NCI-H187 (cell line): ENCODE measurements at places on chromosomes 5 and 9.

- no peak for DNase-seq
Measured at GRCh38 chr5:96023518-96023917, 61.9 kb upstream of the ELL2 start.

DNA sequence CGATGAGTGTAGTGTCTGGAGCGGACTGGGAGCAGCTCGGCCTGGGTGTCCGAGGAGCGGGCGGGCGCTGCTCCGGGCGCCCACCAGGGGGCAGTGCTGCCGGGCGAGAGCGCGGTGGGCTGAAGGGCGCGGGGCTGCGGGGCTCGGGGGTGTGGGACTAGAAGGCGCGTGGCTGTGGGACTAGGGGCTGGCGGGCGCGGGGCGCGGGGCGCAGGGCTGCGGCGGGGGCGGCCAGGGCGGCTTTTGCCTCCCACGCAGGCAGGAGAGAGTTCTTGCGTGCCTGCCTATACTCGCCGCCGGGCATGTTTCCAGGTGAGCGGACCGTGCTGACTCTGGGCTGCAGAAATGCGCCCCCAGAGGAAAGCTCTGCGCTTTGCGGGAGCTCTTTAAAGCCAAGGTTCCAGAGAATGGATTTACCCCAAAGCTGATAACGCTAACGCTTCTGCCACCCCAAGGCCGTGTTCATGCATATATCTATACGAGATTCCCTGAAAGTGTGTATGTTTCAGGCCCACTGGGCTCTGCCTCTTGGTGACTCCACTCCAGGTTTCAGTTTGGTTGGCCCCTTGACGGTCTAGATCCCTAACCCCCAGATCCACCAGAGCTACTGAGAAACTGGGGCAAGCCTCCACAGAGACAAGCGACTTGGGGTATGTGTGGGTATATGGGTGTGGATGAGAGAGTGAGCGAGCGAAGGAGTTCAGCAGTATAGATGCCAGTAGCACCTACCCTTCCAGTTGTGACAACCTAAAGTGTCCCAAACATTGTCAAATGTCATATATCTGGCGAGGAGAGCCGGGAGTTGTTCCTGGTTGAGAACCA, 56.2 kb downstream of the ACER2 start:
- DNase-seq = no peak

GRCh38 chr9:21871256-21871975, 69.0 kb downstream of the MTAP start:
- DNase-seq = no peak

DNA sequence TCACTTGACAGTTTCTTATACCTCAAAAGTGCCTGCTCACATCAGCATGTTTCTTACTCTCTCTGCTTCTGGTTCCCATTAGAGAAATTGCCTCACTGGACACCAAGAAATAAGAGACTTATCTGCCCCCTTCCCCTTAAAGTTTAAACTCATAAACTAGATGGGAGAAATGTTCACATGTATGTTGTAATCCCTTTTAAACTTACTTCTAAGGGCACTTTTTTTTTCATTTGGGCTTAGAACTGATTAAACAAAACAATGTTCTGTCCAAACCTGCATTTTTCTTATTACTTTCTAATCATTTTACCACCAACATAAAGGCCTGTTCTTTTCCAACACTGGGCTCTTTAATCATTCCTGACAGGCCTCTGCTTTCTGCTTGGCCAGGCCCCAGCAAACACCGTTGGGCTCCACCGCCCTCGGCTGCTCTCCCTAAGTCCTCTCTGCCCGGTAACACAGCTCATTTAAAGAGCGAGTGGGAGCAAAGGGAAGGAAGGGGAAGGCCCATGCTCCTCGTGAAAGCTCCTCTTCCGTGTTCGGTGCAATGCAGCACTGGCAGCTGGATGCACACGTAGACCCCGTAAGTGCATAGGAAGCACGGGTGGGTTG, 53.4 kb downstream of the ROR2 start:
- no peak for DNase-seq

- DNase-seq = no peak
Measured at GRCh38 chr5:18380729-18381362, 746.6 kb downstream of the TAF11L14 start.

- DNase-seq = no peak
Measured at GRCh38 chr5:66324357-66324756, 180.3 kb downstream of the SREK1 start.

- DNase-seq = peak; percentile 5
Measured at GRCh38 chr5:41843456-41844370, 26.5 kb downstream of the OXCT1 start.

- DNase-seq = no peak
Measured at GRCh38 chr5:128193665-128194390, 110.3 kb downstream of the SLC12A2 start.

GRCh38 chr5:124180299-124180874, 566.1 kb downstream of the ZNF608 start:
- DNase-seq = no peak

DNA sequence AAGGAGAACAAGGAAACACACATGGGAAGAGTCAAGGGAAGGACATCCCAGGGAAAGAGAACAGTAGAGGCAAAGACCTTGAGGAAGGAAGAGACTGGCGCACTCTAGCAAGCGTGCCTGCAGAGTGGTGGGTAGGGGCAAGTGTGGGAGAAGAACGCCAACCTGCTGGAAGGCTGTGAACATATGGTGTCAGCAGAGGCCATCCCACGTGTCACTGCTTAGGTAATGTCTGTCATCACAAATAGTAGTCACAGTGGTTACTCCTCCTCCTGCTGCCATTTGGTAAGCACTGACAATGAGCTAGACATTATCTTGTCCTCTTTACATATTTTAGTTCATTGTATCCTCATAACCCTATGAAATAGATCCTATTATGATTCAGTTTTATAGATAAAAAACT, 206.4 kb upstream of the TRIM32 start:
- no peak for DNase-seq

GRCh38 chr5:14399054-14399692, 182.4 kb upstream of the OTULINL start:
- no peak for DNase-seq

GRCh38 chr5:94469894-94470329, 148.5 kb downstream of the KIAA0825 start:
- no peak for DNase-seq

DNA sequence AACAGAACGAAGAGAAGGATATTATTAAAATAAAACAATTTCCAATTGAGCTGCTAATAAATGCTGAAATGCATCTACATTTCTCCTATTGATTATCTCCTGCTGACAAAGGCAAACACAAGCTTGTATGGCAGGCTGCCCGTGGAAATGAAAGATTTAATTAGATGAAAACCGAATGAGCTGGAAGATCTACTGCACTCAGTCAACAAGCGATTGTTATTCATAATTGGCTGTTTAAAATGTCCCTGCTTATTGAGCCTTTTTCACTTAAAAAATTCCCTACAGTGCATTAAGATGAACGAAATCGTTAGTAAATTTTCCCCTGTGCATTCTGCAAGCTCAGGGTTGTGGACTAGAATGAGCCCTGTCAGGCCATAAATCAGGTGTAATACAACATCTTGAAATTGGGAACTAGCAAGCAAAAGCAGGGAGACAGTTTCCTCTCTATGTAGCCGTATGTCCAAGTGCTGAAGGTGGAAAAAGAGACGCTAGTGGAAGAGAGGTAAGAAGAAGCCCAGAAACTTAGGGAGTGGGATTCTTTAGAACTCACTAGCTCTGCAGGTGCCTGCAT, 28.5 kb upstream of the KIF4B start:
- DNase-seq = no peak

- no peak for DNase-seq
Measured at GRCh38 chr5:157812086-157812485, 46.9 kb downstream of the CLINT1 start.

DNA sequence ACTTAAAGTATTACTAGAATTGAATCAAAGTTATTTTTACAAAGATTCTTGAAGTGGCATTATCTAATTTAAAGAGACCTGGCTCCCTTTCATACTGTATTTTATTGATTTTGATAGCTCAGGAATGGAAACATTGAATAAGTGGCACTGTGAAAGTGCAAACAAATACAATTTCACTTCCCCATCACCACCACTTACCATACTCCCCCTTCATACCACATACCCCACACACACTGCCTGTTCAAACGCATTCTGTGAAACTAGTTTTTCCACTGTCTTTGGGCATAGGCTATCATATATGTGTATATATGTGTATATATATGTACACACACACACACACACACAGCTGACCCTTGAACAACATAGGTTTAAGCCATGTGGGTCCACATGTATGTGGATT, 62.1 kb upstream of the ATG10 start:
- no peak for DNase-seq

- no peak for DNase-seq
Measured at GRCh38 chr9:8074713-8075286, 275.2 kb upstream of the DMAC1 start.

DNA sequence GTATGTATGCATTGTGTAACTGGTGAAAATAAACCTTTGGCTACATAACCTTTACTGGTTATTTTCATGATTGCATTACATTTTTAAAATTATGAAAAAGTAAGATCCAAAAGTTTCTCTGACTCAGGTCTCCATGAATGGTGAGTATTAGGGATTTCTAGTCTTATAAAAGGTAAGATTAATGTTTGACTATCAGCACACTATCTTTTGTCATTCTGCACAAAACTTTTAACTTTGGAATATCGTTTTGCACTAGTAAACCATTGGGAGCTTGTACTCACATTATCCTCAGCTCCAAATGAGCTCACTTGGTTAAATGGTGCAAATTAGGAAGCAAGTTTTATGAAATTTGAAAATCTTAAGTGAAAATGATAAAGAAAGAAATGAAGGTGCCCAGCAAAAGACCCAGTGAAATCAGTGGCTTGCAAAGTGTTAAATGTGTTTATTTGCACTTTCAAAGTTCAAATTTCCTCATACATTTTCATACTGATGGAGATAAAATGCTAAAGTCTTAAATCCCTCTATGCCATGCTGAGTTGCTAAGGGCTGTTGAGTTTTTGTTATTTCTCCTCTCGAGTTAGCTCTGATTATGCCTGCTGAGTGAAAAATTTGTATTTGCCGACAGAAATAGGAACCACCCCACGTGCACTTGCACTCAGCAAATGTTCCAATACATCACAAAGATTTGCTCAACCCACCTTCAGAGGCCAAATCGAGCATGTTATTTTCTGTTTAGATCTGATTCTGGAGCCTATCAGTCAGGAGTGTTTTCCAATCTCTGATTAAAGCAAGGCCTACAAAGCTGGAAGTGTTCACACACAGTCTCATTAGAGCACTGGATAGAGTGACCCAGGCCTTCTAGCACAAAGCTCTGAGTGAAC, 885.7 kb downstream of the NR2F1-AS1 start:
- DNase-seq = no peak

DNA sequence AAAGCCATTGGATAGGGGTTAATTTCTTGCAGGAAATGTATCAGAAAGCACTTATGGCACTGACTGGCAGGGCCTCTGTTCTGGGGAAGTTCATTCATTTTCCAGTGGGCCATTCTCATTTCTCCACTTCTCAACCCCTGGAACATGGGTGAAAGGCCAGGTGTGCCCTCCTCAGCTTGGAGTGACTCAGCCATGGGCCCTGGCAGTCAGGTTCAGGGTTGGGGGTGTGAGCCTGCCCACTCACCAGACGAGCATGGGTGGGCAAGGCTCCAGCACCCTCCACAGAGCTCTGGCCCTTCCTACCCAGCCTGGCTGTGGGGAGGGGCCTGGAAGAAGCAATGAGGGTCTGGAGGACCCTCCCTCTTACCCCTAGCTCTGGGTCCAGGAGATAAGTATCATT, 174.4 kb downstream of the HSPA4 start:
- no peak for DNase-seq

GRCh38 chr9:33813712-33814641, 3.0 kb upstream of the UBE2R2 start:
- no peak for DNase-seq

DNA sequence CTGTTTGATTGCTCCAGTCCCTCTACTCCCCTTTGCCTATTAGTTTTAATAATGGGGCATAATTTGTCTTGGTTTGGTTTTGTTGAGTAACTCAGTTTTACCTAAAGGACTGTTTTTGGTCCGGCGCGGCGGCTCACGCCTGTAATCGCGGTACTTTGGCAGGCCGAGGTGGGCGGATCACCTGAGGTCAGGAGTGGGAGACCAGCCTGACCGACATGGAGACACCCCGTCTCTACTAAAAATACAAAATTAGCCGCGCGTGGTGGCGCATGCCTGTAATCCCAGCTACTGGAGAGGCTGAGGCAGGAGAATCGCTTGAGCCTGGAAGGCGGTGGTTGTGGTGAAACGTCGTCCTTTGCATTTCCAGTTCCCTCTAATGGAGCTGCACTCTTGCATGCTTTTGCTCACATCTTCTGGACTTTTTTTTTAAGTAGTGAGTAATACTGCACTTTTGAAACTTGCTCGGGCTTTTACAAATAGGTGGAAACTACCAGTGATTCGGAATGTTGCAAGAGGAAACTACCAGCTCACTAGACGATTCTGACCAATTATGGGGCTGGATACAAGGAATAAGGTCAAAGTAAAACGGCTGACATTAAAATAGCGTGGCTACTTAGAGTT, 721 bp upstream of the MAML1 start:
- no peak for DNase-seq

- DNase-seq = no peak
Measured at GRCh38 chr9:94668928-94669729, 29.8 kb upstream of the FBP1 start.

GRCh38 chr5:132772291-132773070, 4.6 kb downstream of the SEPTIN8 start:
- DNase-seq = no peak

GRCh38 chr9:113476511-113476916, 13.0 kb downstream of the RGS3 start:
- DNase-seq = no peak

DNA sequence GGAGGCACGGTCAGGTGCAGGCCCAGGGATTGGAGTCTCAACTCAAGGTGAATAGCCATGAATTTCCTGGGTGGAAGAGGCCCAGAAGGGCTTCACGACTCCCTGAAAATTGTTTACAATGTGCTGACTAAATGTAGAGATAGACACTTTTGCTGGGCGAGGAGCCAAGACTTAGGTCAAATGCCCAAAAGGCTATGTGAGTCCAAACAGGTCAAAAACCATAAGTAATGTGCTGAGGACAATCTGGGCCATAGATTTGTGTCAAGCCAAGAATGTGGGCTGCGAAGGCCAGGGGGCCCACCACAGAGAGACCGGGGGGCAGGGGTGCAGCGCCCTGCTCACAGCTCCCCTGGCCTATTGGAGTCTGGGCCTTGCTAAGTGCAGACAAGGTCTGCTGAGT, 197.8 kb downstream of the HSPA4 start:
- no peak for DNase-seq

- no peak for DNase-seq
Measured at GRCh38 chr5:18023986-18024385, 389.7 kb downstream of the TAF11L14 start.

- DNase-seq = no peak
Measured at GRCh38 chr5:72379936-72380335, 59.8 kb downstream of the PTCD2 start.

GRCh38 chr5:81969226-81969625, 2.6 kb upstream of the ATG10 start:
- DNase-seq = no peak

- no peak for DNase-seq
Measured at GRCh38 chr9:137383784-137384756, 38.9 kb downstream of the EXD3 start.

GRCh38 chr5:133114933-133115310, 63.1 kb downstream of the HSPA4 start:
- no peak for DNase-seq
